ENCODE measurements at places on chromosomes 6 and 20.

DNA sequence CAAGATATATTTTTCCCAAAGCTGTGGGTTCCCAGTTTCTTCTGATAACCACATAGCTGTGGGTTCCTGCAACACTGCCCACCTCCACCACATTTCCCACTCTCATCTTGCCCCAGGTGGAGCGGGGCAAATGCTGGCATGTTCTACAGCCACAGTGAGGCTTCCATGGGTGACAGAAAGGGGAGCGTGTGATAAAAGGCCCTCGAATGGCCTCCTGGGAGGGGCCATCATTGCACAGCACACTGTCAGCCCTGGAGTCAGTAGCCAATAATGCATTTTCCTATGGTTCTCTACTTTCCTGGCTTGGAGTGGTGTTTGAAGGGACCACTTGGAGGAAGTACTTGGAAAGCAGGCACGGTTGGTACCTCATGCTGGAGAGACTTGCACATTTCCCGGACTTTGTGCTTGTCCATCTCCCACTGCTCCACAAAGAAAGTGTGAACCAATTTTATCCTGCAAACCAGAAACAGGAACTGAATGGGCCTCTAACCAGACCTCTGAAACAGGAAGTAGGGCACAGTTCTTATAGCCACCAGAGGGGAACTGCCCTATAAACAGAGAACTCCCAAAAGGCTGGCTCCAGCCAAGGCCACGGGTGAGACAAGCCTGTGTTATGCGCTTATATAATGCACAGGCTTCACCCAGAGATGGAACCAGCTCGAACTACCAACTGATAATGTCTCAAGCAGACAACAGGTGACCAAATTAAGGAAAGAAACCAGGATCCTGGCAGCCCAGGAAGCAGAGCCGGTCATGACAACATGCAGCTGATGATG is 8.6 kb downstream of the MAP3K5 start:
- H3K4me3 ChIP-seq, result no peak overlapping the region
- no peak for DNase-seq
- H3K27ac ChIP-seq, result peak overlapping the region; percentile 72

DNA sequence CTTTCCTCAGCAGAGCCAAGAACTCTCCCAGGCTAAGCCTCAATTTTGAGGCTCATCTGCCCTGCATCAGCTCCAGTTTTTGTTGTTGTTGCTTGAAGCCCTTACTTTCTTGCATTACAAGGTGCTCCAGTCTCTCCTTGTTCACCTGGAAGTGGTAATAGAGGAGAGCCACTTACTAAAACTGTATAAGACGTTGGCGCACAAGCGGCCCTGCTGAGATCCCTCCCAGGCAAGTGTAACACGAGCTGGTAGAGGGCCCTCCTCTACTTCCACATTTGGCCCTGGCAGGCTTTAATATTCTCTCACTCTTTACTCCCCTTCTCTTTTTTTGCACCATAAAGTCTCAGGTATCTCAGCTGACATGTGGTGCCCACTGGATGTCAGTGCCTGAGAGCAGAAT is 19.5 kb downstream of the GCM2 start:
- peaks cover 3% of the 10 kb centered on the region for H3K36me3 ChIP-seq
- no peak overlapping the region for H3K27ac ChIP-seq
- H3K4me3 ChIP-seq, result no peak overlapping the region

DNA sequence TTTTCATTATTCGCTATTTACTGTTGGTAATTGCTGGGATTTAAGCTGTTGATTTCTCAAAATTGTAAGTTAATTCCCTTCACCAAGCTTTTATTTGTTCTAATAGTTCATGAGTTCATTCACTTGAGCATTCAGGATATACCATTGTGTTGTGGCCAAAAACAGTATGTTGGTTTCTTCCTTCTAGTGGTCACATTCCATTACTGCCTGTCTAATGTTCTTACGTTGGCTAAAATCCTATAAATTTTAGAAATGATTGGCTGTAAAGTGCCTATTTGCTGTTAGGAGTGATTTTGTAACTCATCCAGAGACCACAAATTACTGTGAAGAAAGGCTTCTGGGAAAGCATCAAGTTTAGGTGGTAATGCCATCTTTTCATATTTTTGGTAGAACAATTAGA is 76.3 kb downstream of the FARS2 start:
- peaks cover 27% of the 10 kb centered on the region for H3K4me1 ChIP-seq
- no peaks in the 10 kb centered on the region for H3K36me3 ChIP-seq
- no peak overlapping the region for H3K4me3 ChIP-seq
- no peak overlapping the region for H3K27ac ChIP-seq
- DNase-seq, result no peak

GRCh38 chr6:41683523-41684310 is 45.4 kb downstream of the MDFI start:
- peaks cover 18% of the 10 kb centered on the region for H3K4me1 ChIP-seq
- no peaks in the 10 kb centered on the region for H3K27me3 ChIP-seq
- peak overlapping the region; percentile 51 for H3K27ac ChIP-seq
- DNase-seq, result peak; percentile 79
- H3K4me3 ChIP-seq, result peak overlapping the region; percentile 81

- H3K27me3 ChIP-seq, result no peaks in the 10 kb centered on the region
- no peak for DNase-seq
- no peak overlapping the region for H3K27ac ChIP-seq
These were observed 142.7 kb downstream of the TAF4 start for GRCh38 chr20:61922936-61923335.

DNA sequence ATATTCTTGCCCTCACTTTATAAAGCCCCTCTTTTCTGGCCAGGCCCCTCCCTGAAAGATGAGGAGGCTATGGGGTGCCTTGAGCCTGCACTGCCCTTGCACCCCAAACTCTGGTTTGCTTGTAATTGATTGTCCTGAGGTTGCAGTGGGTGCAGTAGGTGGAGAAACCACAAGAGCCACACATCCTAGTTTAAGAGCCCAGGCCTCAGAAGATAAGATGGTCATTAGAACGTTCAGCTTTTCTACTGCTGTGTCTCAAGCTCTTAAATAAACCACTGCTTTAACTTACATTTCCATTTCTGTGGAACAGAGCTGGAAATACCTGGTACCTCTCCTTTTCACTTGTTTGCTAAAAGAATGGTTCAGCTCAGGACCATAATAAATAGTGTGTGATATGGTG is 9.0 kb downstream of the MRAP2 start:
- no peak overlapping the region for H3K4me3 ChIP-seq
- no peak for DNase-seq

DNA sequence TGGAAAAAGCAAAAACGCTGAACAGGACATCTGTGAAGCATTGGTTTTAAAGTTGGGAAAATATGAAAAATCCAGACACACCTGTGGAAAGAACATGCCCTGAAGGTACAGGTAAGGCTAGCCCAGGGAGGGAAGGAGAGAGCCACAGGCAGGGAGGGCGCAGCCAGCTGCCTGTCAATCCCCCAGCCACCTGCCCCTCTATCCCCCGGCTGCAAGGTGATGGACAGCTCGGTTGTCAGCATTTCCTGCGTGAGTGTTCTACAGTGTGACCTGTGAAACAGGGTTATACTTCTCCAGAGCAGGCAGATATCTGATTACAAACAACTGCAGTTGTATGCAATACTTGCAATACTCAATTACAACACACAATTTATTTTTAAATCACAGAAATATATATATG is 358.1 kb downstream of the SMOC2 start:
- no peak for DNase-seq
- H3K4me1 ChIP-seq, result peaks cover 2% of the 10 kb centered on the region
- H3K4me3 ChIP-seq, result no peak overlapping the region
- H3K27me3 ChIP-seq, result peaks cover 11% of the 10 kb centered on the region

DNA sequence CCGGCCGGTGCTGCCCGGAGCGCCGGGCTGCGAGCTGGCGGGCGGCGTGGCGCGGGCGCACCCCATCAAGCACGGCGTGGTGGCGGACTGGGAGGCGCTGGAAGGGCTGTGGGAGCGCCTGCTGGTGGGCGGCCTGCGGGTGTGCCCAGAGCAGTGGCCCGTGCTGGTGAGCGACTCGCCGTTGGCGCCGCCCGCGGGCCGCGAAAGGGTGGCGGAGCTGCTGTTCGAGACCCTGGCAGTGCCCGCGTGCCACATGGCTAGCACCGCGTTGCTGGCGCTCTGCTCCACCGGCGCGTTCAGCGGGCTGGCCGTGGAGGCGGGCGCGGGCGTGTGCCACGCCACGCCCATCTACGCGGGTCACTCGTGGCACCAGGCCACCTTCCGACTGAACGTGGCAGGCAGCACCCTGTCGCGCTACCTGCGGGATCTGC is 517 bp downstream of the ACTL10 start:
- H3K4me1 ChIP-seq, result peaks cover 37% of the 10 kb centered on the region
- H3K27me3 ChIP-seq, result no peaks in the 10 kb centered on the region
- H3K4me3 ChIP-seq, result peak overlapping the region; percentile 75
- peak overlapping the region; percentile 81 for H3K27ac ChIP-seq

GRCh38 chr20:37777988-37778659 is 84.3 kb downstream of the CTNNBL1 start:
- DNase-seq, result no peak
- no peak overlapping the region for H3K27ac ChIP-seq
- H3K36me3 ChIP-seq, result peaks cover 42% of the 10 kb centered on the region
- H3K27me3 ChIP-seq, result no peaks in the 10 kb centered on the region
- peaks cover 3% of the 10 kb centered on the region for H3K4me1 ChIP-seq

- no peaks in the 10 kb centered on the region for H3K27me3 ChIP-seq
- no peak overlapping the region for H3K27ac ChIP-seq
- H3K4me3 ChIP-seq, result no peak overlapping the region
- H3K36me3 ChIP-seq, result no peaks in the 10 kb centered on the region
- no peaks in the 10 kb centered on the region for H3K4me1 ChIP-seq
These were observed 95.5 kb upstream of the AGPAT4 start for GRCh38 chr6:161369339-161369738.

- H3K36me3 ChIP-seq, result no peaks in the 10 kb centered on the region
- no peak overlapping the region for H3K4me3 ChIP-seq
- H3K27ac ChIP-seq, result no peak overlapping the region
- H3K4me1 ChIP-seq, result no peaks in the 10 kb centered on the region
These were observed 555.3 kb upstream of the MAP3K7 start for GRCh38 chr6:91142154-91142553.

DNA sequence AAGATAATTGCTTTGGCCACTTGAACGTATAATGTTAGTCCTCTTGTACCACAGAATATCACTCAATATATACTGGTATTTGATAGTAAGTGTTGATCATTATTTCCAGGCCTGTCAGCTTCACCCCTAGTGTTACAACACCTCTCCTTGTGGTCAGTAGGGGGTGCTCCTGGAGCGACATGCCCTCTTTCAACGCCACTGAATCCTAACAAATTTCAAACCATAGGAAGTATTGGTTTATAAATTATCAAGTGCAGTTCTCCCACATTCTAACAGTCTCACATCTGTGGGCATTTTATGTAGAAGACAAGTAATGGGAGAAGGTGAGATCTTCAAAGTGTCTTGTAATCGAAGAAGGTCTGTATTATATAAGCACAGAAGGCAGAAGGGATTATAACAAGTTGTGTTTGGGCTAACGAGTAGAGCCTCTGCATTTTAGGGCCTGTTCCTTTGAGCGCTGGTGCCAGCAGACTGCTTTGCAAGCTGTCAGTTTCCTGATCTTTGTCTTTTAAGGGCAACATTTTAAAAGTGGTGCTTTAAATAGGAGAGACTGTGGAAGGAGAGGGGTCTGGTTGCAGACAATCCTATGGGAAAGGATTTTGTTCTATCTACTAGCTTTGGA is 57.1 kb upstream of the CEP162 start:
- H3K4me3 ChIP-seq, result no peak overlapping the region
- no peaks in the 10 kb centered on the region for H3K4me1 ChIP-seq
- H3K36me3 ChIP-seq, result peaks cover 7% of the 10 kb centered on the region
- DNase-seq, result no peak

DNA sequence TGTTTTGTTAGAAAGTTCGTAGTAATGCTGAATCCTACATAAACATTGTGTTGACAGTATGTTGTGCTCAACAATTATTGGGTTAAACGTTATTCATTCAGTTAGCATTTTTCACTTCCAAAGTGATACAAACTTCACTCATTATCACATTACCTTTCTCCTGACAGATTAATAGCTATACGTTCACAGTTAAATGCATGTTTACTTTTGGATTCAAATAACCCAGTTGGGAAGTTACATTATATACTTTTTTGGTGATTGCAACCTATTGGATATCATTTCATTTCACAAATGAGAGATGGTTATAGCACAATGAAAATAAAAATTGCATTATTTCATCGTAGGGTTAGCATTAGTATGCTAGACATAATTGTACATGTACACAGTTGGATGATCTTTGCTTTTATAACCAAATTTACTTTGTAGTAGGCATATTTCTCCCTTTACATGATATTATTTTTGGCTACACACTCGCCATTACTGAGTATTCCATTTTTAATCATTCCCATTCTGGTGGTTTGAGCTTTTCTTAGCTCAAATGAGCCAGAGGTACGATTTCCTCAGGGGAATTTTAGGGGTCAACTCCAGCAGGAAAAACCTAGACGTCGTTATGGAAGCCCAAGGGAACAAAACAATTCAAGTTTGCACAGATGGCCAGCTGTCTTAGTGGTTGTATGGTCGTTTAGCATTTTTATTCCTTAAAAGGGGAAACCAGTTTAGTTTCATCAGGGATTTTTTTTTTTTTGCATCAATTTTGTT is 2.1 kb upstream of the HIVEP1 start:
- peaks cover 4% of the 10 kb centered on the region for H3K36me3 ChIP-seq
- DNase-seq, result no peak
- no peaks in the 10 kb centered on the region for H3K27me3 ChIP-seq
- H3K4me3 ChIP-seq, result peak overlapping the region; percentile 89
- H3K27ac ChIP-seq, result peak overlapping the region; percentile 94

- H3K27me3 ChIP-seq, result no peaks in the 10 kb centered on the region
- no peaks in the 10 kb centered on the region for H3K36me3 ChIP-seq
- H3K4me3 ChIP-seq, result no peak overlapping the region
- peaks cover 5% of the 10 kb centered on the region for H3K4me1 ChIP-seq
- DNase-seq, result no peak
- no peak overlapping the region for H3K27ac ChIP-seq
These were observed 58.7 kb downstream of the SLC22A23 start for GRCh38 chr6:3398165-3398562.

DNA sequence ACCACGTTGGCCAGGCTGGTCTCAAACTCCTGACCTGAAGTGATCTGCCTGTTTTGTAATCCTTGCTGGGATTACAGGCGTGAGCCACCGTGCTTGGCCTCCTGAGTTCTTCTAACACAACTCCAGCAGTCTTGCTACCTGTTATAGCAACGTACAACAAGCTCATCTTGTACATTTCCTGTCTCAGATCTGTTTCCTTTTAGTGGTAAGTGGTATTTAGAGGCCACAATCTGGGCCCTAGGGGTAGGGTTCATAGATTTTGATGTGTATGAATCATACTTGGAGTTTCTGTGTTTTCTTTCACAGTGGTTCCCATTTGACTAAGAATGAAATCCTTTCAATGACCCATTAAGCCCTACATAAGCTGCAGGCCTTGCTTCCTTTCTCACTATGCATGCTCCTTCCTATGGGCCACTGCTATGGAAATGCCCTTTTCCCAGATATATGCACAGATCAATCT is 27.1 kb upstream of the SYNCRIP start:
- H3K27me3 ChIP-seq, result no peaks in the 10 kb centered on the region
- peaks cover 57% of the 10 kb centered on the region for H3K4me1 ChIP-seq
- no peak for DNase-seq
- H3K36me3 ChIP-seq, result peaks cover 32% of the 10 kb centered on the region
- H3K27ac ChIP-seq, result peak overlapping the region; percentile 97

DNA sequence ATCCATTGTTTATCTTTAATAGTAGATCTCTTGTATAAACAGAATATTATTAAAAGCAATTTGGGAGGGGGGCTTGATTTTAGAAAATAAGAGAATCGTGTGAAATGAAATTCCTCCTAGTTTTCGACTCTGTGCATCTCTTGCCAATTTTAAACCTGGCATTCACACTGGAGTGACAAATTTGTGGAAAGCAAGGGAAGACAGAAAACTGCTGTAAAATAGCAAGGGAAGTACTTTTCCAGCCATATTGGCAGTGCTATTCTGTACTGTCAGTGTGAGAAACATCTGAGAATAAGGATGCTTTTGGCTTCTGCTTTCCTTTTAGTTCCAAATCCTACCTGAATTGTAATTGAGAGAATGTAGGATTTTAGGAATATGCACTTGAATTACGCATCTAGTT is 40.2 kb downstream of the TOP1 start:
- H3K36me3 ChIP-seq, result no peaks in the 10 kb centered on the region
- no peak overlapping the region for H3K27ac ChIP-seq
